Activated CD8-positive, alpha-beta memory T cell treated with anti-CD3 and anti-CD28 coated beads, Interleukin-2, amount 10 ng/mL, durations not matched to agents 7 days and 5 days (primary cell): ENCODE measurements at places on chromosomes 1 and 21. TPM values are rescaled to one million over a fixed set of nuclear protein-coding genes. Genes with fewer than 3 reads are reported as not detected.

Gene DSCAM
- total RNA-seq, result not detected

Gene RHEX
- not detected for total RNA-seq

Gene PDE9A
- total RNA-seq, result 2.0 TPM

- H3K4me1 ChIP-seq, result no peaks in the 10 kb centered on the region
- DNase-seq, result no peak
- H3K36me3 ChIP-seq, result no peaks in the 10 kb centered on the region
- H3K4me3 ChIP-seq, result no peak overlapping the region
- H3K27me3 ChIP-seq, result peaks cover 10% of the 10 kb centered on the region
Measured at GRCh38 chr1:220342853-220343252, 70.6 kb upstream of the RAB3GAP2 start.

DNA sequence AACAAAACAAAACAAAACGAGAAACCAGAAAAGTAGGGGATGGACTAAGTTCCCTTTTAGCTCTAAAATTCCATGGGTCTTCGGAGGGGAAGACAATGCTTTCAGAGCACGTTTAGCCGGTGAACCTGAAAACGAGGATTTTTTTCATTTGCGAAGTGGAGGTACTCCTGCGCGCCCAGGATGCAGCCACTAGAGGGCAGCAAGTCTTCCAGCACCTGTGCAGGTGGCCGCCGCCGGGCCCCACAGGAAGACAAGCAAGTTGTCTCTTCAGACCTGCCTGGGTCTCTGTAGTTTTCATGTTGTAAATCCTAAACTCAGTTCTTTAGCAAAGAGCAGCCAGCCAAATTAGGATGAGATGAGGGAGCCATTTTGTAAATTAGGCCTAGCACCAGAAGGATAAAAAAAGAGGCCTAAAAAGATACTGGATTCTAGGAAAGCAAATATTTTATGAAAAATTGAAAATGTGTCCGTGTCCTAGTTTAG, 17.7 kb upstream of the SNX27 start:
- no peak overlapping the region for H3K27ac ChIP-seq
- DNase-seq, result peak; percentile 89
- H3K36me3 ChIP-seq, result no peaks in the 10 kb centered on the region
- peak overlapping the region; percentile 33 for H3K4me3 ChIP-seq
- H3K4me1 ChIP-seq, result peaks cover 8% of the 10 kb centered on the region
- peaks cover 12% of the 10 kb centered on the region for H3K27me3 ChIP-seq

Gene PDE4B
- total RNA-seq, result 42.2 TPM

Gene PLA2G2C
- total RNA-seq, result not detected

DNA sequence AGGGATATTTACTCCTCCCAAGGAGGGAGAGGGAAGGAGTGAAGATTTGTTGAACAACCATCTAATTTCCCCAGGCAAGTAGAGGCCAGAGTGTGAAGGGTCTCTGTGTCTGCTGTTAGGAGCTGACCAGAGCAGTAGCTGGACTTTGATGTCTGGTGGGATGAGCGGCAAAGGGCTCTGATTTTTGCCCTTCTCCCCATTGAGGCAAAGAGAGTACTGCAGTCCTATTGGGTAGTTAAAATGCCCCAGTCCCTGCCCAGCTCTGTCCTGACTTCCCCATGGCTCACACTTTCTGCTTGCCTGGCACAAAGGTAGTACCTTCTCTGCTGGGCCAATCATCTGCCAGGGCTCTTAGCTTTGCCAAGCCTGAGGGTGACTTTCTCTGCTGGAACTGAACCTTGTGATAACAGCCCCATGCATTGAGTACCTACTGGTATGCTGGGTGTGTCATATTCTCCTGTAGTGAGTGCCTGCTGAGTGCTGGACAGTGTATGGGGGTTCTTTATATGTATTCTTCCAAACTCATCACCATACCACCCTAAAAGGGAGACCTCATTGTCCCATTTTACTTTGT, 64.0 kb upstream of the SELENON start:
- peaks cover 77% of the 10 kb centered on the region for H3K27me3 ChIP-seq
- H3K36me3 ChIP-seq, result no peaks in the 10 kb centered on the region
- DNase-seq, result no peak
- peaks cover 5% of the 10 kb centered on the region for H3K4me1 ChIP-seq

Gene C1orf74
- 3.0 TPM for total RNA-seq
